ENCODE measurements at places on chromosomes 7 and 10.

DNA sequence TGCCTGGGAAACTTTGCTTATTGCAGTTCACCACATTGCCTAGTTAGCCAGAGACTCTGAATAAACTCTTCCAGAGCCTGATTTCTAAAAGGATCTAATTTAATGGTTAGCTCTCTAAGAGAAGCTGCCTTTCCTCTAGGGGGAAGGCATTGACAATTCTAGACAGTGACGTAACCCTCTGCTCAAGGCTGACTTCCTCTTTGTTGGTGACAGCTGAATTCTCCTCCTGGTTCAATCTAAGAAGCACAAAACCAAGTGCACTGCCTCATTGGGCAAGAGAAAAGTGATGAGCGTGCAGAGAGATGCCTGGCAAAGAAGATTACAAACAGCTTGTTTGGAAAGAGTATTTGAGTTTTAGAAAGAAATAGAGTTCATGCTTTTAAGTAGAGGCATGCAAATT is 102.7 kb downstream of the MACC1 start:
- DNase-seq: peak; percentile 6

- peak; percentile 71 for DNase-seq
These were observed 10.7 kb upstream of the SLIT1 start for GRCh38 chr10:97196223-97197029.

DNA sequence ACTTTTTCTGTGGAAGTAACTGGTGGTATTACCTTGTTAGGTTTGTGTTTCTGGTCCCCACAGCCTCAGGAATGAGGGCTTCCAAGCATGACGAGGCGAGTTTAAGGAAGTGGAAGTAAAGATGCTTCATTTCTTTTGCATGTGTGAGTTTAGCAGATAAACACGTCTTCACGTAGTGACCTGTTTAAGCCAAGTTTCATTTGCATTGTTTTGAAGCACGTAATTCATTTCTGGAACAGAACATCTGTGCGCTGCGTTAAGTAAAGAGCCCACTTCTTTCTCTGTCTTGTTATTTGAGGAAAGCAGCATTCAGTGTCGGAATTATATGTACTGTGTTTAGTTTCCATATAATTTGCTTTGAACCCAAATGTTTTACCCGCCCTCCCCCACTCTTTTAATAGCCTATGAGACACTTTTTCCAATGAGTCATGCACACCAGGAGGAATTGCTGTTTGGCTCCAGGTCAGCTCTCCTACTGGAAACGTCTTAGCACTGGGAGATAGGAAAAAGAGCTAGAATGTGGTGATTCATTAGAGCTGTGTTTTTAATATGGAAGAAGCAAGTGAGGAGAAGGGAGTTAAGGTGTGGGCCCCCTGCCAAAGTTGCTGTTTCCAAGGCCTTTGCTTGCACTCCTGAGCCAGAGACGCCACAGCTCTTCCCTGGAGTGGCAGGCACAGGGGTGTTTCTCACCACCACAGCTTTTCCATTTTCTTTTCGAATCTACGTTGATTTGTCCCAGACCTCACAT is 36.7 kb downstream of the BTBD16 start:
- DNase-seq: no peak

GRCh38 chr10:11036424-11037011 is 18.8 kb downstream of the CELF2 start:
- DNase-seq: peak; percentile 33

Data from neuronal stem cell (in vitro differentiated cells).